Spinal cord (tissue), 10 donors: ENCODE measurements at places on chromosomes 5 and 9.

GRCh38 chr5:17312358-17312757 lies 94.9 kb downstream of the BASP1 start:
- H3K36me3 ChIP-seq, result no peaks in the 10 kb centered on the region
- H3K27ac ChIP-seq, result no peak overlapping the region
- H3K27me3 ChIP-seq, result no peaks in the 10 kb centered on the region
- no peak overlapping the region for H3K4me3 ChIP-seq
- H3K4me1 ChIP-seq, result no peaks in the 10 kb centered on the region

- no peaks in the 10 kb centered on the region for H3K36me3 ChIP-seq
- H3K4me3 ChIP-seq, result peak overlapping the region; percentile 76
- peaks cover 3% of the 10 kb centered on the region for H3K4me1 ChIP-seq
- no peaks in the 10 kb centered on the region for H3K27me3 ChIP-seq
- H3K27ac ChIP-seq, result peak overlapping the region; percentile 96
- DNase-seq, result no peak
Observed at GRCh38 chr5:115544043-115544435, 536 bp downstream of the FEM1C start.

DNA sequence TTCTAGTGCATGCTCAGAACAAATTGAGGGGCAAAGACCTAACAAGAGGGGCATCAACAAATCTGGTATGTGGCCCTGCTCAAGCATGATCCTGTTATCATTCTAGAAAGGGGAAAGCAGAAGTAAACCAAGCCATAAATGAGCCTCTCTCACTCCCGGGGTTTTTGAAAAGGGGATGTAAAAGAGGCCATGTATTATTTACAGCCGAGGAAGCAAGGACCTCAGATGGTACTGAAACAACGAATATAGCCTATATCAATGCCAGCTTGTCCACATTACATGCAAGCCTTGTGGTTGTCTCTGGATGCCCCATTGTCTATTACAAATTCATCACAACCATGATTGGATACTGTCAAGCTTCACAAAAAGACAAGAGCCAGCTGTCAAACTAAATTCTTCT lies 211.3 kb downstream of the DCP2 start:
- H3K36me3 ChIP-seq, result no peaks in the 10 kb centered on the region
- H3K27ac ChIP-seq, result no peak overlapping the region
- no peaks in the 10 kb centered on the region for H3K27me3 ChIP-seq

DNA sequence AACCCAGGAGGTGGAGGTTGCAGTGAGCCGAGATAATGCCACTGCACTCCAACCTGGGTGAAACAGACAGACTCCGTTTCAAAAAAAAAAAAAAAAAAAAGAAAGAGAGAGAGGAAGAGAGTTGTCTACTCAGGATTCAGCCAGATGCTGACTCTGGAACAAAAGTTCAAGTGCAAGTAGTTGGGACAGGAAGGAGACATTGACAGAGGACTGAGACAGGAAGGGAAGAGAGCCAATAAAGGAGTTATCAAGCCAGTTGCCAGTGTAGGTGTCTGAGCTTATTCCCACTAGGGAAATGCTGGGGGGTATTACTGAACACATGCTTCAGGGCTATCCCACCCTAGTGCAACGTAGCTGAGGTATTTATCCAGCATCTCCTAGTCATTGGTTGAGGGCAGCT lies 147.7 kb upstream of the SLC1A3 start:
- no peak overlapping the region for H3K27ac ChIP-seq
- no peak overlapping the region for H3K4me3 ChIP-seq
- H3K4me1 ChIP-seq, result no peaks in the 10 kb centered on the region
- no peak for DNase-seq
- no peaks in the 10 kb centered on the region for H3K27me3 ChIP-seq

DNA sequence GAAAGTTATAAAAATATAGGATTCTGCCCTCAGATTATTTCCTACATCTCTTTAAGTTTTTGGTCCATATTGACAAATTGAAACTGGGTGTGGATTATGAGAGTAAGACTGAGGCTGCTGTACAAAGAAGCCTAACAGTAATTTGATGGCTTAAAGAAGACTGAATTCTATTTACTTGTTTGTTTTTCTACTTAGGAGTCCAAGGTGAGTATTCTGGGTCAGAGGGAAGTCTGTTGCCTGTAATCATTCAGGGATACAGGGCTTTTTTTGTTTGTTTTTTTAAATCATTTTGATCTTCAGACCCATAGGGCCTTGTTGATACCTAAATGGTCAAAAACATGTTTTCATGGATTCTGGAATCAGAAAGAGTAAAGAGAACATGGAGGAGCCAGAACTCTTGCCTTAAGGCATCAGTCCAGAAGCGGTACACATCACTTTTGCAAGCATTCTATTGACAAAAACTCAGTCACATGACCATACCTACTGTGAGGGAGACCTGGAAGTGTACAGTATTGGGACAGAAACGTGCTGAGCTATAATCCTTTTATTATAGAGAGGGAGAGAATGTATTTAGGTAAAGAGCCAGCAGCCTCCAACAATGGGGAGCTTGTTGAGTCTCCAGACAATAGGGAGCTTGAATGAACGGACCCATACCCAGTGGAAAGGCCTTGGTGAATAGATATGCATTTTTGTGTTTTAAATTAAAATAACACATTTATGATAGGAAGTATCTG lies 102.7 kb downstream of the LRRC70 start:
- no peaks in the 10 kb centered on the region for H3K27me3 ChIP-seq
- H3K27ac ChIP-seq, result no peak overlapping the region
- H3K36me3 ChIP-seq, result no peaks in the 10 kb centered on the region
- H3K4me1 ChIP-seq, result no peaks in the 10 kb centered on the region

DNA sequence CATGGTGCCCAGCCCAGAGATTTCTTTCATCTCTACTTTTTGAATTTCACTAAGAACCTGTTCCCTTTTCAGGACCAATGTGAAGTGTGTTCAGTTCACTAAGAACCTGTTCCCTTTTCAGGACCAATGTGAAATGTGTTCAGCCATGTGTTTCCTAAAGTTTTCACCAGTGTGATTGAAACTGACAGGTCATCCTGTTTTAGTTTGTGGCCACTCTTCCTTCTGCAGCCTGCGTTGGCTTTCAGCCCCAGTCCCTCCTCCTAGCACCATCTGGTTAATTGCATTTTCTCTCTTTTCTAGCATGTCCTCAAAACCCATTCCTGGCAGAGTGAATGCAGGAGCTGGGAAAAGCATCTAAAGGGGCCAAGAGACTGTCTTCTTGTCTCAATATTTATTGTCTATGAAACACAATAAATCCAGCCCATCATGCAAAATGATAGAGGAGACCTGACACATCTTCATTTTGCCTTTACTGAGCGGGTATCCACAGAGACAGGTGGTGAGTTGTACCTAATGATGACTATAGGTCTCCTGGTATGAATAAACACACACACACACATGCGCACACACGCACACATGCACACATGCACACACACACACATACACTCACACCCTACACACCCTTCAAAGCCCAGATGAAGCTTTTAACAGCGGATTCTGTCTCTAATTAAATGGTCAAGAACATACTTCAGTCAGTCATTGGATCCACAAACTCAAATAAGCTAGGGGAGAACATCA lies 6.1 kb upstream of the PANK3 start:
- DNase-seq, result peak; percentile 85
- no peaks in the 10 kb centered on the region for H3K36me3 ChIP-seq
- H3K4me3 ChIP-seq, result no peak overlapping the region
- H3K4me1 ChIP-seq, result peaks cover 2% of the 10 kb centered on the region
- no peak overlapping the region for H3K27ac ChIP-seq

DNA sequence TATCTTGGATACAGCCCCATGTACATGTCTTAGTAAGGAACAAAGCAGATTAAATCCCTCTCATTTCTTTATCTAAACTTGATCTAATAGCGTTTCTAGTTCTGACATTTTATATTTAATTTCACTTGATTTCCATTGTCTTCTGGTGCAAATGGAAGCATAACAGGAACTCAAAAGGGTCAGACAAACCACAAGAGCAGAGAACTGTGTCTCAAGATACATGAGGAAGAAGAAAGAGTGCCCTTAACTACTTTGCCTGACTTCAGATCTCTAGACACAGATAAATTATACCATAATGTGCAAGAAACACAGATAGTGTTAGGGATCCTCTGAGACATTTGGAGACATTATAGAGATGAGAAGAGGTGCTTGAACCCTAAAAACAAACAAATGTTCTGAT lies 20.7 kb upstream of the STX17 start:
- H3K36me3 ChIP-seq, result no peaks in the 10 kb centered on the region
- no peak for DNase-seq
- H3K4me3 ChIP-seq, result no peak overlapping the region
- no peak overlapping the region for H3K27ac ChIP-seq

- DNase-seq, result no peak
- H3K4me1 ChIP-seq, result no peaks in the 10 kb centered on the region
- H3K4me3 ChIP-seq, result no peak overlapping the region
- no peaks in the 10 kb centered on the region for H3K27me3 ChIP-seq
- no peaks in the 10 kb centered on the region for H3K36me3 ChIP-seq
- no peak overlapping the region for H3K27ac ChIP-seq
Observed at GRCh38 chr5:40291338-40291737, 388.4 kb upstream of the PTGER4 start.

- peaks cover 18% of the 10 kb centered on the region for H3K36me3 ChIP-seq
- no peak for DNase-seq
- H3K27me3 ChIP-seq, result no peaks in the 10 kb centered on the region
- H3K4me1 ChIP-seq, result peaks cover 14% of the 10 kb centered on the region
- no peak overlapping the region for H3K27ac ChIP-seq
Observed at GRCh38 chr5:6376974-6377520, 1.3 kb downstream of the MED10 start.

GRCh38 chr5:72552041-72552557 lies 44.9 kb upstream of the ZNF366 start:
- no peak overlapping the region for H3K27ac ChIP-seq
- no peak for DNase-seq
- peaks cover 16% of the 10 kb centered on the region for H3K4me1 ChIP-seq
- H3K36me3 ChIP-seq, result no peaks in the 10 kb centered on the region
- H3K4me3 ChIP-seq, result no peak overlapping the region

DNA sequence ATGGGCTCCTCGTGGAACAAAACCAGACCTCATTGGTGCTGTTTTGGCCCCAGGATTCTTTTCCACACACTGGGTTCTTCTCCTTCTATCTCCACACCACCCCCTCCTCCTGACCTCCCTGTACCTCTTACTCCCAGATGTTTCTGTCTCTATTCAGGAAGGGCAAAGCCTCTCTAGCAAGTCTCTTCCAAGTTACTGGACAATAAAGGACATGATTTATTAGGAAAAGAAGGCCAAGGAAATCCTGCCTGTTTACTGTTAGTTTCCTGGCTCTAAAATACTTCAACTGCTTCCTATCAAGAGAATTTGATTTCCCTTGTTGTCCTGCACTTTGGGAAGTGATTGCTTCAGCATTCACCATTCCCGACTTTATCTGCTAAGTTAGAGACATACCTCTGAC lies 262.0 kb downstream of the SAXO1 start:
- H3K36me3 ChIP-seq, result peaks cover 3% of the 10 kb centered on the region
- no peak for DNase-seq
- no peaks in the 10 kb centered on the region for H3K27me3 ChIP-seq
- H3K4me1 ChIP-seq, result peaks cover 3% of the 10 kb centered on the region

GRCh38 chr9:129270903-129271431 lies 92.9 kb upstream of the IER5L start:
- H3K4me3 ChIP-seq, result no peak overlapping the region
- no peaks in the 10 kb centered on the region for H3K27me3 ChIP-seq
- no peak for DNase-seq

DNA sequence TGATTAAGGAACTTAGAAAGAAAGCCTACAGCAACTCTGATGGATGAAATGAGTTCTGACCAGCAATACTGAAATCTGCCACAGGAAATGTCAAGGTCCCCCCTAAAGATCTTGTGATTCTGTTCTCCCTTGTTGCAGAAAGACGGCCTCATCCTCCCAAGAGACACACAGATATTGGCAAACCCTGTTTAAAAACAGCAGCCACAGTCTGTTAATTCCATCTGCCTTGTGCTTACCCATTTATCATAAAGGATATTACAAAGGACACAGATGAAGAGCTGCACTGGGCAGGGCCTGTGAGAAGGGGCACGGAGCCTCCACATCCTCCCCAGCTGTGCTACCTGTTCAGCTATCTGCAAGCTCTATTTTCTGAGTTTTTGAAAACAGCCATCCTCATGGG lies 15.2 kb downstream of the RAPGEF1 start:
- no peak for DNase-seq
- H3K36me3 ChIP-seq, result peaks cover 3% of the 10 kb centered on the region
- H3K27me3 ChIP-seq, result no peaks in the 10 kb centered on the region
- H3K4me3 ChIP-seq, result no peak overlapping the region
- no peak overlapping the region for H3K27ac ChIP-seq
- peaks cover 9% of the 10 kb centered on the region for H3K4me1 ChIP-seq

DNA sequence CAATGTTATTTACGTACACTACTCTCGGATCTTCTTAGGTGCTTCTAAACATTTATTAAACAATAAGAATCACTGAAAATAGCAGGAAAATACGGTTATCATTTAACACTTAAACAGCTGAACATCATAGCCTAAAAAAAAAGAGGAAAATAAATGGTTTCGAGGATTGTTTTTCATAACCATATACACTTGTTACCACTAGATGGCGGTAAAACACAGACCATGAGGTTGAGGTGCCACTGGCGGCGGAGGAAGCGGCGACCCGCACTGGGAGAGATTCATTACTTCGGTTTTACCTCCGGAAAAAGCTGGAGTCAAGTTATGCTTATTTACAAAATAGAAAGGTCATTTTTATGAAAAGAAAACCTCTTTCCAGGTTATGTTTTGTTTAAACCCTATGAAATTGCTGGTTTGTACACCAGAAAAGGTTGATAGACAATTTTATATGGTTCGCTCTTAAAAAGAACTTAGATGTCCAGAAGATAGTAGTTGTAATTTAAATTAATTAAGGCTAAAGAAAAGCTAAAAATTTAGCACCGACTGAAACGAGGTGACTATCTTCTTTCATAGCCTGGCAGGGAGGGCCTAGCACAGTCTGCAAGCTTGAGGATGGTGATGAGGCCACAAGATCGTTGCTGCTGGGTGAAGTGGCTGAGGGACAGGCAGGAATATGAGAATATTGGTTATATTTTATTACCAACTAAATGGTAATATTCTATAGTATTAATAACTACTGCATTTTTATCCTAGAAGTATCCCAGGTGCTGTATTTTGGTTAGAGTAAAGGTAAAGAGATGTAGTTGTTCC lies 605.7 kb downstream of the RAB3C start:
- H3K36me3 ChIP-seq, result no peaks in the 10 kb centered on the region
- H3K4me1 ChIP-seq, result peaks cover 5% of the 10 kb centered on the region
- peak; percentile 68 for DNase-seq
- H3K27me3 ChIP-seq, result no peaks in the 10 kb centered on the region

DNA sequence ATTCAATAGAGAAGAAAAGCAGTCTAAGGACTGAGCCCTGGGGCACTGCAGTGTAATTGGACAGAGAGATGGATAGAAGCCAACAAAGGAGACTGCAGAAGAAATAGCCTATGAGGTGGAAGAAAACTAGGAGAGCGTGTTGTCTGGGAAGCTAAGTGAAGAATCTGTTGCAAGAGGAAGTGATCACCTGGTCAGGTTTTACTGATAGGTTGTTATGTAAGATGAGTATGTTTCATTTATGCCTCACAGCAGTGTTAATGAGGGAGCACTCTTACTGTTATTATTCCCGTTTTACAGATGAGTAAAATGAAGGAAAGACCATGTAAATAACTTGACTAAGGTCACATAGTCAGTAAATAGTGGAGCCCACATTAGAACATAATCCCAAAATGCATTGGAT lies 80.0 kb upstream of the GRHPR start:
- H3K27ac ChIP-seq, result no peak overlapping the region
- no peaks in the 10 kb centered on the region for H3K27me3 ChIP-seq
- no peaks in the 10 kb centered on the region for H3K4me1 ChIP-seq

- no peak overlapping the region for H3K4me3 ChIP-seq
- DNase-seq, result no peak
- H3K36me3 ChIP-seq, result no peaks in the 10 kb centered on the region
Observed at GRCh38 chr9:16290169-16290568, 580.3 kb downstream of the BNC2 start.

- no peak overlapping the region for H3K4me3 ChIP-seq
- H3K27me3 ChIP-seq, result no peaks in the 10 kb centered on the region
- no peaks in the 10 kb centered on the region for H3K4me1 ChIP-seq
- H3K27ac ChIP-seq, result no peak overlapping the region
Observed at GRCh38 chr9:112898872-112899311, 8.2 kb upstream of the SLC46A2 start.
